Glomerular endothelial cell (primary cell): ENCODE measurements at places on chromosomes 11 and 22.

DNA sequence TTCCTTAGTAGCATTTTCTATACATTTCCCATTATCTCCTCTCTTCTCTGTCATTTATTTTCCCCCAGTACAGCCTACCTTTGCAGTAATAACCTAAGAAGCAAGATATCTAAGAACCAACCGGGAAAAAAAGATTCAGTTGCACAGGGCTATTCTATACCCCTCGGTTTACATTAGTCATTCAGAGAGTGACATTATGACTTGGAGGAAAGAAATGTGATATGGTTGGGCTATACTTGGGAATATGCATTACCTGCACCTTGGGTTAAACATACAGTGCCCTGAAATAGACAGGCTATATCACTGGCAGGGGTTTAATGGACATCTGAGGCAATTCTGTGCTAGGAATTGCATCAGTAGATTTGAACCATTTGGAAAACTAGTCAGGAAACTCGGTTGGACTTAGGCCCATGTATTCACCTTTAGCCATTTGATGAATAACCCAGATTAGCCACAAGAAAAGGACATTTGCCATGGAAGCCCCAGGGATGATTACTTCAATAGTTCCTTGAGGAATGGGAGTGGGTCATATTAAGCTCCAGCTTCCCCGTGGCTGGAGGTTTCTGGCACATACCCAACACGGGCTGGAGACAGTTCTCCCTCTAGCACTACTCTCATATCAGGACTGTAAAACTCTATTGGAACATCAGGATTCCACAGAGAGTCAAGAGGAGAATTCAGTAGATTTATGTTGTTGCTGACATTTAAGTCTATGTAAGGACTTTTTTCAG is 973.2 kb downstream of the NTM start:
- no peak for DNase-seq

GRCh38 chr11:100586361-100587101 is 100.6 kb upstream of the ARHGAP42 start:
- no peak for DNase-seq

DNA sequence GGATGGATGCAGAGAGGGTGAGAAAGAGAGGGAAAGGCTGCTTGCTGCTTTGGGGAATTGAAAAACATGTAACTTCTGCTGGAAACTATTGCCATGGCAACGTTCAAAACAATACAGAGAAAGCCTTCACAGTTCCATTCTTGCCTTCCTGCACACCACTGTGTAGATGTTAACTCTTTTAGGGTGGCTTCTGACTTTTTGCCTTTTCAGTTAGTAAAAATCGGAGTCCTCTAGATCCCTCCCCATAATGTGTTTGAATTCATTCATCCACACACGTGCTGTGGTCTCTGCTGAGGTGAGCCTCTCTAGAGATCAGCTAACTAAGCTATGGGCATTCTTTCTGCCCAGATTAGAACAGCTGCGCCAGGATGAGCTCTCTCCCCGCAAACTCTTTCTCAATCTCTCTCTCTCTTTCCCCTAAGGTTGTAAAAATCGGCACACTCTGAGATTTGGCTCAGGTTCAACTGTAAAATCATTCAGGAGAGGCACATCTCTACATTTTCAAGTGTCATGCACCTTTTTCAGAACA is 1178.3 kb downstream of the LRRC4C start:
- no peak for DNase-seq

DNA sequence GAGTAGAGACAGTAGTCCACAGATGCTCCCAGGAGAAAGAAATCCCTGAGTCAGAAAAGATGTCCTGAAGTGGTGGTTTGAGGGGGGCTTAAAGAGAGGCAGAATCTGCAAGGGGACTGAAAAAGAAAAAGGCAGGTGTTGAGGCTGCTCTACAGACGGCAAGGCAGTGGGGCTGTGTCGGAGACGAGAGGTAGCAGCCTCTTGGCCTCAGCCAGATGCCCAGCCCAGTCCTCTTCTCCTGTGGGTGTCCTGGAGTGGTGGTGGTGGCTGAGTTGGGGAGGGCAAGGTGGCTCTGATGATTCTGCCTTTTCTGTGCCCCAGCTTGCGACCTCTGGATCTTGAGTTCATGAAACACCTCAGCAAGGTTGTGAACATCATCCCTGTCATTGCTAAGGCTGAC is 9.3 kb upstream of the WBP2NL start:
- DNase-seq = no peak

DNA sequence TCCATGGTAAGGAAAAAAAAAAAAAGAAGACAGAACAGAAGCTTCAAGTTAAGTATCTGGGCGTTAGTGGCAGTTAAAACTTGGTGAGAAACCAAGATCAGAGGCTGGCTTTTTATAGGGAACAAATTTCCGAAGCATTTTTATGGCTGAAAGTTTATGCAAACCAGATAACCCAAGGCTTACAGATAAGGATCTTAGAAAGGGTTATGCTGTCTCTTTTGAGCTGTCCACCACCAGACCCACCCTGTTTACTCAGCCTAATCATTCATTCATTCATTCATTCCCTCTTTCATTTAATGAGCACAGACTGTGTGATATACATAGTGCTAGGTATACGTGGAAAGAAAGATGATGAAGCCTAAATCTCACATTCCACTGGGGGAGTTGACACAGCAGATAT is 89.5 kb downstream of the ME3 start:
- DNase-seq = no peak

DNA sequence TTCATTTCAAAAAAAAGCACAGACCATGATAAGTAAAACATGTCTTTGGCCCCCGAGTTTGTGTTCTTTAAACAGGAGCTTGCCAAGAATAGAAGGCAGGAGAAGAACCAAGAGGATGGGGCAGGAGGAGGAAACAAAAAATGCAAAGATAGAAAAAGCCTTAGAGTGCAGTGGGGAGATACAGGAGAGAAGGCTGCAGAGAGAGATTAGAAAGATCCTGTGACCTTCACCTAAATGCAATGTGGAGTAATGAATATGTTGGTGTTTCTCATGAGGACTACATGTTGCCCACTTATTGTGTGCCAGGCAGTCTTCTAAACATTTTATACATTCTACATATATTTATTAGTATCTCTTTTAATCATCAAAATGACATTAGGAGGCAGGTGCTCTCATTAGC is 2.3 kb upstream of the APLNR start:
- DNase-seq = no peak

- DNase-seq = no peak
Measured at GRCh38 chr22:36757668-36758211, 18.2 kb downstream of the IFT27 start.

GRCh38 chr11:61667684-61668305 is 12.4 kb upstream of the DAGLA start:
- no peak for DNase-seq

DNA sequence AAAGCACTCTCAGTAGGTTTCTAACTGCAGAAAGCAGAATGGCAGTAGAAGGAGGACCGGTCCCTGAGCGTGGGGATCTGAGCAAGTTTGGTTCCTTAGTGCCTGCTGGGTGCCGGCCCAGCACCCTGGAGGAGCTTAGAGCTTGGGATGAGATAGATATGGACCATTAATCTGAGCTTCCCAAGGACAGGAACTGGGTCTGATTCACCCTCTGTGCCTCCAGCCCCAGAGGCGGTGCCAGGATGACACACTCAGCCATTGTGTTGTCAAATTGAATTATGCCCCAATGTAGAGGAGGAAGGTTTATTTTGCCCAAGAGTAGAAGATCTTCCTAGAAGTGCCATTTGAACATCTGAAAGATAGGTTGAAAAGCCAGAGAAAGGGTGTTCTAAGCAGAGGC is 4.3 kb downstream of the ZC3H7B start:
- no peak for DNase-seq

GRCh38 chr22:49330421-49331222 is 497.1 kb downstream of the BRD1 start:
- no peak for DNase-seq

DNA sequence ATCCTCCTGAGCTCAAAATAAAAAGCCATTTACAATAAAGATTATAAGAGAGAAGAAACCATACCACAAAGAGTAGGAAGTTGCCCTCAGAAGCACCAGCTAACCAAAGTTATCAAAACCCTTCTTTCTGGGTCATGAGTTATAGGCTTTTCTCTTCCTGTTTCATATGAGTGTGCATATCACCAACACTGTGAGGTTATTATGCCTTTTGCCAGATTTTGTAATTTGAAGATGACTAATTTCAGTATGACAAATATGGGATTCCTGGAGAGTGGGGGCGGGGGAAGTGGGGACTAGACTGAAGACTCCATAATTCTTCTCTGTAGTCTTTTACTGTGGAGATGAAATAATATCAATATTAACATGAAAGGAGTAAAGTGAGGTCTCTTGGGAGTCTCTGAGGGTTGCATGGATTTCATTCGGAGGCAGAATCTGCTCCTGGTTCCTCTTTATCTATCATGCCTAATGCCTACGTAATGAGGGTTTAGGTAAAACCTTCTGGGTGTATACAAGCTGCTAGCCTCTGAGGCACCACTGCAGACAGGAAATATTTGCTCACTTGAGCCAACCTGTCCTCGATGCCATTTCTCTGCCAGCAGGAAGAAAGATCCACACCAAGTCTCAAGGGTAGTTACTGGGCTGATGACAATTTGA is 2.1 kb downstream of the LPXN start:
- DNase-seq = peak; percentile 55

DNA sequence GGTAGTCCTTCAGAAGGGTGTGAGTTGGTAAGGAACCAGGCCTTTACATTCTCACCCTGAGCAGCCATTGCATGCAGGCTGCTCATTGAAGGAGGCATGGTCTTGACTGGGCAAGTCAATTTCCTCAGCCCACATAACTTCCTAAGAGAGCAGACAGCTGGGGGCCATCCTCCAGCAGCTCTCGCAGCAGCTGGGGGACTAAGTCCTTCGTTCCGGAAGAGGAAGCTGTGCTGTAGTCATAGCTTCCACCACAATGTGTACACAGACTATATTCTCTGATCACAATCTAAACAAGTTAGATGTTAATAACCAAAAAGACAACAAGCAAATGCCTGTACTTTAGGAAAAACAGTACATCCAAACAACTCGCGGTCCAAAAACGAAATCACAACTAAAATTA is 30.1 kb upstream of the MPPED1 start:
- DNase-seq = no peak

- DNase-seq = no peak
Measured at GRCh38 chr22:34410111-34410510, 489.8 kb upstream of the LARGE1 start.

GRCh38 chr11:128716661-128717210 is 22.9 kb downstream of the FLI1 start:
- no peak for DNase-seq

GRCh38 chr11:88324562-88325345 is 12.8 kb downstream of the CTSC start:
- no peak for DNase-seq

GRCh38 chr22:29083933-29084591 is 11.2 kb downstream of the KREMEN1 start:
- DNase-seq = no peak

DNA sequence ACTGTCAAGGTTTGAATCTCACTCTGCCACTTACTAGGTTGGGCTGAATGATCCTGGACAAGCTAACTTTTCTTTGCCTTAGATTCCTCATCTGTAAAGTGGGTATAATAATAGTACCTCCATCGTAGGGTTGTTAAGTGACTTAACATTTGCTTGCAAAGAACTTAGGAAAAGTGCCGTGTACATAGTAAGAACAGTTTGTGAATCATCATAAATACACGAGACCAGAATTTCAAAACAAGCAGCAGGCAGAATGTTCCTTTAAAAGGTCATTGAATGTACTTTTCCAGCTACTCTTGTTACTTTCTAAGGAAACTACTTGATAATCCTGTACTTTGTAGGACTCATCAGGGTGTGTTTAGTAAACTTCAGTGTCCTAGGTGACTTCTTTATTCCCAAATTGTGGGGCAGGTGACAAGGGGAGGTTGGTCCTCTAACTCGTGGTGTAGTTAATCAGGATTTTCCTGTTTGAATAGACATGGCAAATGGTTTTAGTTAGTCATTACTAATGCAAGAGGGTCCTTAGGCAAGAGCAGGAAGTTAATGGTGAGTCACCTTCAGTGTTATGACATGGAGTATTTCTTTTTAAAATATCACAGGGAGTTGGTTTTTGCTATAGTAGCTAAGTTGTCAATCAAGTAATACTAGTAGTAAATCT is 67.9 kb downstream of the YAP1 start:
- DNase-seq = peak; percentile 60

GRCh38 chr11:126499131-126499752 is 143.8 kb downstream of the ST3GAL4 start:
- DNase-seq = no peak

- no peak for DNase-seq
Measured at GRCh38 chr11:134792044-134792443, 380.0 kb upstream of the B3GAT1 start.

- no peak for DNase-seq
Measured at GRCh38 chr11:80562523-80563125, 1121.8 kb upstream of the TENM4 start.

GRCh38 chr11:79071190-79071589 is 369.6 kb downstream of the TENM4 start:
- no peak for DNase-seq

DNA sequence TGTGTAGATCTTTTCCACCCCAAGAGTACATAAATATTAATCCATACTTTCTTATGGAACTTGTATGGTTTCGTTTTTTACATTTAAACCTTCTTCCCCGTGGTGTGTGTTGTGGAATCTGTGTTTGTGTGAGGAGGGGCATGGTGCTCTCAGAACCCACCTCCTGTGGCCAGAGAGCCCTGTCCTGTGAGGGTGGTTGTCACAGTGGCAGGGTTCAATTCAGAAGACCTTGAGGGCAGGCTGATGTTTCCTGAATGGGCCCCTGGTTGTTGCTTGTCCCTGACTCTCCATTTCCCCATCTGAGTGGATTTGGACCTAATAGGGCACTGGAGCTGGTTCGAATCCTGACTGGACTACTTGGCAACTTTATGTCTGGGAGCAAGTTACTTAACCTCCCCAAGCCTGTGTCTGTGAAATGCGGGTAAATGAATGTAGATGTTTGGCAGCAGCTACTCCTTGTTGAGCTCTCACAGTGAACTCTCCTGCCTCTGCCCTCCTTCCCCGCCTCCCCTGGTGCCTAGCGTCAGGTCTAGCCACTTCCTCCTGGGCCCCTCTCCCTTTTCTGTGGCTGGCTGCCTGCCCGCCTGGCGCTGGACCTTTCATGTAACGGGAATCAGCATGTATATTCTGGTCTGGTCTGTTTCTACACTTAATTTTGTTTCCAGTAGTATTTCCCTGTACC is 7.3 kb downstream of the NEAT1 start:
- no peak for DNase-seq

DNA sequence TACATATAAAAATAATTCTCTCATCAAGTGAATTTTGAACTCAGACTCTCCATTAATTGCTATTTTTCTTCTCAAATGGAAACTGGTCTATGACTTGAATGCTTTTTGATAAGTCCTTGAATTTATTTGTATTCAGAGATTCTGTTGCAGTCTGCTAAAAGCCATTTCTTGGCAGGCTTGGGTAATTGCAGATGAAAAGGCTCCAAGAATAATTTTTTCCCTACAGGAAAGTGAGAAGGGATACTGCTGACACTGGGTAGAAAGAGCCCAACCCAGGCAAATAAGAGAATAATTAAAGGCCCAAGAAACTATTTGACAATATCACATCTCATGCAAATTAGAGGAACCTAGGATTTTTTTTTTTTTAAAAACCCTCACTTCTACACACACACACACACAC is 246.5 kb upstream of the DDI1 start:
- DNase-seq = no peak

- no peak for DNase-seq
Measured at GRCh38 chr22:49657974-49658590, 169.6 kb downstream of the BRD1 start.

- DNase-seq = no peak
Measured at GRCh38 chr22:23750714-23751440, at the start of gene ZNF70. Gene ZNF70 (minus strand): TSS chr22:23751112. CDS start chr22:23745140, 5,972 bp downstream.
